ENCODE measurements at places on chromosomes 6 and 20.

DNA sequence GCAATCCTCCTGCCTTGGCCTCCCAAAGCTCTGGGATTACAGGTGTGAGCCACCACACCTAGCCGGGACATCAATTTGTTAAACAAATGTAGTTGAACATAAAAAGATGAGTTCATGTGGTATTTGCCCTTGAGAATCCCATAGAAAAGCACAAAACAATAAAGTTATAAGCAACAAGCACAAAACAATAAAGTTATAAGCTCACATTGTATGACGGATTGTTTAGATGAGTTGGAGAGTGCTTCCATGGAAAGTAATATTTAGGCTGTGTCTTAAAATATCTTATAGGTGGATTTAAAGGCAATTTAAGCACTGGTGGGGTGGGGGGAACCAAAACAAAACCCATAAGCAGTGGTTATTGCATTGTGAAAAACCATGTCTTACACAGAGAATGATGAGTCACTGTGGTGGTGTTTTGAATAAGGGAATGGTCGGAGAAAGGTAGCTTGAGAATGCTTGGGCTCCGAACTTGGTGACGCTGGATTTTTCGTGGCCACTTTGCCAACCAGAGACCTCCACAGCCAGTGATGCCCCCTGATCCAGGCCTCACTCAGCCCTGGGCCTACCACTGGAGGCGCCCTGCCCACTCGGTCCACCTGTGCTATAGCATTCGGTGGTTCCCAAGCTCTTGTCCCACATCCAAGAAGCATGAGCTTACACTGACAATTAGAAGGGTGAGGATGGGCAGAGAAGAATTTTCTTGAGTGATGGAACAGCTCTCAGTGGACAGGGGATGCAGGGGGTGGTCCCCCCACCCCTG lies 256.0 kb downstream of the CDKAL1 start:
- DNase-seq = no peak

- no peak for DNase-seq
Observed at GRCh38 chr6:149435919-149436586, 36.0 kb downstream of the SUMO4 start.

GRCh38 chr6:106637717-106638341 lies 8.5 kb downstream of the QRSL1 start:
- no peak for DNase-seq

- peak; percentile 32 for DNase-seq
Observed at GRCh38 chr6:154951345-154952200, 43.5 kb upstream of the TIAM2 start.

DNA sequence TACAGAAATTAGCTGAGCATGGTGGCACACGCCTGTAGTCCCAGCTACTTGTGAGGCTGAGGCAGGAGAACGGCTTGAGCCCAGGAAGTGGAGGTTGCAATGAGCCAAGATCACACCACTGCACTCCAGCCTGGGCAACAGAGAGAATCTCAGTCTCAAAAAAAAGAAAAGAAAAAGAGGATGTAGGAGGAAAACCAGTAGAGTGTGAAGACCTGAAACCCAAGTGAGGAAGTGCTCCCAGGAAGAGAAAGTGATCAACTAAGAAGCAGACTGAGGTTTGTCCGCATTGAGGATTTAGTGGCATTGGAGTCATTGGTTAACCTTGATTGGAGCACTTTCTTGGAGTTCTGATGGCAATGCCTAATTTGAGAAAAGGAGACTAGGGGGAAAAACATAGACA lies 20.6 kb upstream of the TASP1 start:
- peak; percentile 28 for DNase-seq

DNA sequence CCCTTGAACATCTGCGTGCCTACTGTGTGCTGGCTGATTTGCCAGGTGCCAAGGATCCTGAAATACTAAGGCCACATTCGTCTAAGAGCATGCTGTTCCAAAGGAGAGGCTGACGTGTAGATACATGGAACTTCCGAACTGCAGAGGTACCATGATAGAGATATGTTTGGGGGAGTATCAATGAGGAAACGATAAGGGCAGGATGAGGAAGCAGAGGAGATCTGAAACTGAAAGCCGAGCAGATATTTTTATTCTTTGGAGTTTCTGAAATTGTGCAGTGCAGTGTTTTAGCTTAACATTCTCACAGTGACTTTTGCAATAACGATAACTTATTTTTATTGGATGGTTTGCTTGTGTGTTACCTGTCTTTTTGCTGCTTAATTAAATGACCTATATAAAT lies 24.3 kb downstream of the BMP6 start:
- DNase-seq = no peak

DNA sequence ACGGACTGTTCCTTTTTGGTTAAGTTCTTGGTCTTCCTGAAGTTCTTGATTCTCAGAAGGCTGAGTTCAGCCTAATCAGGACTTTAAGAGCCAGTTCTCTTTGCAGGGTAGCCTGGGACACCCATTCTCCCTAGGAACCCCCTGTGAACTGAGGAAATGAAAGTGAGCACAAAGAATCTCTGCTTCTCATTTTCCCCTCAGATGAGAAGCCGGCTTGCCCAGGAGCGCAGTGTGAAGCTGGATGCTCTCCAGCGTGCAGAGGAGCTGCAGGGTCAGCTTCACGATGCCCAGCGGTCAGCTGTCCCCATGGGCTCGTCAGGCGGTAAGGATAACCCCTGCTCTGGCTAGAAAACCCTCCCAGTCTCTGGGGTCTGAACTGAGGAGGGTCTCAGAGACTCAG lies 34.0 kb downstream of the CD164 start:
- no peak for DNase-seq

GRCh38 chr6:14974792-14975470 lies 270.9 kb upstream of the JARID2 start:
- DNase-seq = no peak

DNA sequence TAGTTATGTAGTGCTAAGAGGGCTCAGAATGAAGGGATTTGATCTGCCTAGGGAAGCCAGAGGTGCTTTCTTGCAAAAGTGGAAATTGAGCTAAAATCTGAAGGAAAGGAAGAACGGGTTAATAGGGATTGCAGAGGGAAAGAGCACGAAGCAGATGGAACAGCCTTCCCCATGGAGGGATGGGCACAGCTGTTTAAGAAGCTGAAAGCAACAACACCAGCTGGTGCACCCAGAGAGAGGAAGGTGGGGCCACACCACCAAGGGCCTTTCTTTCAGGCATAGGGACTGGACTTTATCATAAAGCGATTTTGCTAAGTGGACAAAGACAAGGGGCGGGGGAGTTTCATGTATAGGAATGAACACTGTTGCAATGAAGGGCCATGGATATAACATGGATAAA lies 65.8 kb upstream of the SNRPB2 start:
- DNase-seq = no peak

GRCh38 chr6:8047541-8048292 lies 16.5 kb downstream of the BLOC1S5 start:
- DNase-seq = no peak

GRCh38 chr20:38083338-38084048 lies 49.9 kb downstream of the RPRD1B start:
- DNase-seq = no peak

GRCh38 chr6:87617405-87617804 lies 27.5 kb downstream of the ORC3 start:
- DNase-seq = no peak

- no peak for DNase-seq
Observed at GRCh38 chr6:30206152-30206551, 7.1 kb downstream of the TRIM26 start.

GRCh38 chr20:3927486-3928291 lies 38.5 kb downstream of the PANK2 start:
- DNase-seq = no peak

- DNase-seq = no peak
Observed at GRCh38 chr6:119676961-119677360, 327.4 kb upstream of the MAN1A1 start.

DNA sequence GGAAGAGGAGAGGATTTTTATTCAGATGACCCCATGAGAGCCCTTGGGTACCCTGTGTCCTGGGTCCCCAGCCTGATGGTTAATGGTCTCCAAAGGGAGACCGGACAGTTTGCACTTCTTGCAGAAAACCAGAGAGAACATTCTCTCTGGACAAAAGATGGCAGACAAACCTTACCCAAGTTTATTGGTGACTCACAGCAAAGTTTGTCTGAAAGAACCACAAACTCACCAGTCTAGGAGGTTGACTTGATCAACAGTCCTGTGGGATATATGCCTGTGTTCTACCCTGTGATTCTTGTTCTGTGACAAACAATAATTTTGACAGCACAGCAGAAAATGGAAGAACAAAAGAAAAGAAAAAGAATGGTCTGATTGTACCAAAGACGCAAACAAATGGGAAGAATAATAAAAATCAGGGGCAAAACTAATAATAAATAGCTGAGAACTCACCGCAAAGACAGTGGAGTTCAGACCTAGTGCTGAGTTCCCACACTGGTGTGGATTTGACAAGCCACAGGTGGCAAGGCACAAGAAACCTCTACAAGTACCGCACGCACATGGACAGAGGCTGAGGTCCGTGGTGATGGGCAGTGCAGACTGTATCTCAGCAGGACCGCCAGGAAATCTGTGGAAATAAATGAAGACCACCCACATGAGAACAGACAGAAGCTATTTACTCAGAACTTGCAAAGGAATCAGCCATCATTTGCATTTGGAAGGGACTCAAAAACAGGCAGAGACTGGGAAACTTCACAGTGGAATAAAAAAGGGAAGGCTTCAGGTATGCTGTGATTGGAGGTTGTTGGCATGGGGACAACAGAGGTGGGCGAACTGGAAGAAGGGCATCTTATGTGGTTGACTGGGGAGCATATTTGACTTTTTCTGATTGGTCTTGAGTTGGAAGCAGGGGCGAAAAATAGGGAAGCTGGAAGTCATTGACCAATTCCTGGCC lies 246.3 kb upstream of the RNF24 start:
- no peak for DNase-seq

DNA sequence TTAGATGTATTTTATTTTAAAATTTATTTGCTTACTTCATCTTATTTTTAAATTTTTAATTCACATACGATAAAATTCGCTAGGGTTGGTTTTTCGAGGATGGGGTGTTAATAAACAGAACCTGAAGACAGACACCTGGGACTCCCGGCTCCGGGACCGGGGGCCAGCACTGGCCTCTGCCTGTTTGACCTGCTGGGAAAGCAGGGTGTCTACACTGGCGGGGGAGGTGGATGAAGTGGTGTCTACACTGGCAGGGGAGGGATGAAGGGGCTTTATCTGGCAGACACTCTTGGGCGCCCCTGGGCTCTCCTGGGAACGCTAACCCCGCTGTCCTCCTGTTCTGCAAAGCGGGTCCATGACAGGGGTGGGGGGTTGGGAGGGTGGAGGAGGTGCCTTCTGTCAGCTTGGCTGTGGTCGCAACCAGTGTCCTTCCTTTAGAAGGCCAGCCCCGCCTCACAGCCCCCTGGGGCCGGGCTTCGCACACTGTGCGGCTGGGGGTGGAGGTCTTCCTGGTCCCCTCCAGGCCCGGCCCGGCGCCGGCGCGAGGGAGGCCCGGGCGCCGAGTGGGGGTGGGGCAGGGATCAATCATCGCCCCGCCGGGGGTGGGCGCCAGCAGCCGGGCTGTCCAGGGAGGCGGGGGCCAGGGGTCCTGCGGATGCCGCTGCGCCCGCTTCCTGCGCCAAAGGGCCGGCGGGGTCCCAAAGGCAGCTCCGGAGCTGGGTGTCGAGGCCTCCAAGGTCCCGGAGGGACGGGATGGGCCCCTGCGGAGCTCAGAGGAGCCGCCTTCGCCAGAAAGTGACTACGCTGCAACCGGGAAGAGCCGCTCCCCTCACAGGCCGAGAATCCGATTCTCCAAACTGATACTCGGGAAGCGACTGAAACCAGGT lies 1.8 kb downstream of the GATA5 start:
- no peak for DNase-seq

Measured in GM18507 (cell line).